Fibroblast of the conjunctiva (primary cell): ENCODE measurements at places on chromosomes 16 and 17.

- DNase-seq: no peak
These were observed 52.2 kb downstream of the TEX14 start for GRCh38 chr17:58639681-58640080.

DNA sequence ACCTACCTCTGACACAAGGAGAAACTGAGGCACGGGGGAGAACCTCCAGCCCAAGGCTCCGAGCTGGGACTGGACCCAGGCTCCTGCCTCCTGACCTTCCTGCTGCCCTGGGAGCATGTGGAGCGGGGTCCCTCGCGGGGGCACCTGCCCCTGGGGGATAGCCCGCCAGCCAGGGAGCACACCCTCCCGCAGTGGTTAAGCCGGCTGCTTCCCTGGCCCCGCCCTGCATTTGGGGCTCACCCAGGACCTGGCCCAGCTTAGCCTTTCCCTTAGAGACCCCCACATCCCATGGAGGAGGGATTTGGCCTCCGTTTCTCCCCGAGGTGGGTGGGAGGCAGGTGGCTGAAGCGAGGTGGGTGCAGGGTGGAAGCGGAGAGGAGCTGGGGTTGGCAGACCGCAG lies 1.8 kb upstream of the CDH15 start:
- no peak for DNase-seq

GRCh38 chr16:3819175-3819527 lies 61.4 kb downstream of the CREBBP start:
- DNase-seq: no peak

DNA sequence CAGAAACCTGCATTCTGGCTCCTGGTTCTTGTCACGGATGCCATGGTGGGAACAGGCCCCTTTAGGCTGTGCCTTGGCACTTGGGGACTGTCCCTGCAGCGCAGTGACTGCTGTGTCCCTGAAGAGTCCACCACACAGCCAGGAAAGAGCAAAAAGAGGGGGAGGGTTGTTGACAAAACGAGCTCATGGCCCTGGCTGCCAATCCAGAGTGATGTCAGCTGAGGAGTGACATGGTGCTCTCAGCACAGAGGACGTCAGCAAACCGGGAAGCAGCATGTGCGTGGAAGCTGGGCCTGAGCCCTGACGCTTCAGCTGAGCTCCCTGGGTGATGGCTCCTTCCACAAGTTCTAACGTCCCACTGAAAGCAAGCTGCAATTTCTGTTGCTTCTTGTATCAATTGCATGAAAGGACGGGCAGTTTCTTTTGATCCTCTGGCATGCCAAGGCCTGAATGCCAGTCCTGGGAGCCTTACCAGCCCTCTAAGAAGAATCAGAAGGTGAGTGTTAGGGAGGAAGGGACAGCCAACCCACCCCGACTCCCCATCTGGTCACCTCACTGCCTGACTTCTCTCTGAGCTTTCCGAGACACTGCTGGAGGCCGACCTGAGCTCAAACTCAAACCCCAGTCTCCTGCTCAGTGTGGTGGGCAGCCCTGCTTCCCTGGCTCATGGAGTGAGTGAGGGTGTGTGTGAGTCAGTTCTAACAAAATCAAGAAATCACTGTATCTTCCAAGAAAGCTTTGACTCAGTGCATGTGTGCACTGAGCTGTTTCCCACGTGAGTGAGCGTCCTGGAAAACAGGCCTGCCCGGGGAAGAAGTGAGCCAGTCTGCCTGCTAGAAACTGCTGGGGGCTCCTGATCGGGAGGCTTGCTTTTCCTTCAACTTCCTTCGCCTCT lies 14.7 kb upstream of the WNT3 start:
- DNase-seq: peak; percentile 10

DNA sequence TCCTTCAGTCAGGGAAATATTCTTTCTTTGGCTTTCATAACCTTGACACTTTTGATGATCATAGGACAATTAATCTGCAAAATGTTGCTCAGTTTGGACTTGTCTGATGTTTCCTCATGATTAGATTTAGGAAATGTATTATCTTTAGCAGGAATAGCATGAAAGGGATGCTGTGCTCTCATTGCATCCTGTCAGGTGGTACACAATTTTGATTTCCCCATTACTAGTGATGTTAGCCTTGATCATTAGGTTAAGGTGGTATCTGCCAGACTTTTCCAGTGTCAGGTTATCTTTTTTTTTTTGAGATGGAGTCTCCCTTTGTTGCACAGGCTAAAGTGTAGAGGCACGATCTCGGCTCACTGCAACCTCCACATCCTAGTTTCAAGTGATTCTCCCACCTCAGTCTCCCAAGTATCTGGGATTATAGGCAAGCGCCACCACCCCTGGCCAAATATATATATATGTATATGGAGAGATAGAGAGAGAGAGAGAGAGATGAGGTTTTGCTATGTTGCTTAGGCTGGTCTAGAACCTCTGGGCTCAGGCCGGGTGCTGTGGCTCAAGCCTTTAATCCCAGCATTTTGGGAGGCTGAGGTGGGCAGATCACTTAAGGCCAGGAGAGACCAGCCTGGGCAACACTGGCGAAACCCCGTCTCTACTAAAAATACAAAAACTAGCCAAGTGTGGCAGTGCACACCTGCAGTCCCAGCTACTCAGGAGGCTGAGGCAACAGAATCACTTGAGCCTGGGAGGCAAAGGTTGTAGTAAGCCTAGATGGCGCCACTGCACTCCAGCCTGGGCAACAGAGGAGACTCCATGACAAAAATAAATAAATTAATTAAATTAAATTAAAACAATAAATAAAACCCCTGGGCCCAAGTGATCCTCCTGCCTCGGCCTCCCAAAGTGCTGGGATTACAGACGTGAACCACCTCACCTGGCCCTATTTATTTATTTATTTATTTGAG lies 15.8 kb upstream of the CAVIN1 start:
- no peak for DNase-seq

GRCh38 chr17:73613271-73614233 lies 30.7 kb downstream of the SDK2 start:
- no peak for DNase-seq

- no peak for DNase-seq
These were observed 294.7 kb downstream of the IRF8 start for GRCh38 chr16:86193528-86194193.

GRCh38 chr17:41811549-41812380 lies at the start of gene P3H4:
Gene P3H4 (minus strand): TSS chr17:41811949. CDS start chr17:41811915, 34 bp downstream.
- no peak for DNase-seq

DNA sequence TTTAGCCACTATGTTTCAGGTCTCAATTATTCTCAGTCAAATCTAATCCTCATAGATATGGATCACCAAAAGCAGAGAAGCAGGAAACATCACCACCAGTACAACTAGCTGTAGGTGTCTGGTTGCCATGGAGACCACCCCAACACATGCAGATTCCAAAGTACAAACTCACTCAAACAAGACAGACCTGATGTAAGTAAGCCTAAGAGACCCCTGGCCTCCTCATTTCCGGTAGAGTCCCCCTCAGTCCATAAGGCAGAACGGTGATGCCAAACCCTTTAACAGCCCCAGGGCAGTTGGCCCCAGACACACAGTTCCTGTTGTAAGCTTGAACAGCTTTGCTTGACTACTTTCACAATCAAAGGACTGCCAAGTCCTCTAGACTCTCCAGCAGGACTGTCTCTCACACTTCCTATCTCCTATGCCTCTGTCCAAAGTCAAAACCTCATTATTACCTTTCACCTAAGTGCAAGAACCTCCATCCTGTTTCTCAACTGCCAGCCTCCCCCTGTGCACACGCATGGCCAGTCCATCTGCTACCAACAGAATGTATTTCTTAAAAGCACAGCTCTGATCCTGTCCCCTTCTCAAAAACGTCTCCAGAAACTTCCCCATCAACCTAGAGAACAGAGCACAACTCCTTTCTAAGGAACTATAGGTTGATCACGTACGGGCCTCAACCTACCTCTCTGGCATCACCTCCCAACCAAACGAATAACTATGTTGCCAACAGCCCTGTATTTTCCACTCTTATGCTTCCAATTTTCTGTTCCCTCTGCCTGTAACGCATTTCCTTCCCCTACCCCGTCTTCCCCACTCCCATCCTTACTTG lies 23.9 kb downstream of the SLC39A11 start:
- DNase-seq: peak; percentile 63

DNA sequence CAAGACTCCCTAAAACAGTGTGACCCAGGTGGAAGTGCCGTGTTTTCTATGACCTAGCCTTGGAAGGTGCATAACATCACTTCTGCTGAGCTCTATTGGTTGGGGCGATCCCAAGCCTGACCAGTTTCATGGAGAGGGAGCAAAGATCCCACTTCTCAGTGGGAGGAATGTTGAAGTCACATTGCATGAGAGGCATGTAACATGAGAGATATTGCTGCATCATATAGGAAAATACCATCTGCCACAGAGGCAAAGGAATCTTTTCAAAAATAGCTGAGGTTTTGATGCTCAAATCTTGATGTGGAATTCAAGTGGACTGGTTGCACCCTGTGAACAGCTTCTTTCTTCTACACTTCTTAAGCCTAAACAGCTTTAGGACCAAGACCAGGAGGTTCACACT lies 56.4 kb upstream of the NLRP1 start:
- no peak for DNase-seq

GRCh38 chr17:18976201-18976600 lies 24.2 kb downstream of the SLC5A10 start:
- no peak for DNase-seq

GRCh38 chr17:63138713-63139112 lies 172.7 kb downstream of the TANC2 start:
- no peak for DNase-seq

DNA sequence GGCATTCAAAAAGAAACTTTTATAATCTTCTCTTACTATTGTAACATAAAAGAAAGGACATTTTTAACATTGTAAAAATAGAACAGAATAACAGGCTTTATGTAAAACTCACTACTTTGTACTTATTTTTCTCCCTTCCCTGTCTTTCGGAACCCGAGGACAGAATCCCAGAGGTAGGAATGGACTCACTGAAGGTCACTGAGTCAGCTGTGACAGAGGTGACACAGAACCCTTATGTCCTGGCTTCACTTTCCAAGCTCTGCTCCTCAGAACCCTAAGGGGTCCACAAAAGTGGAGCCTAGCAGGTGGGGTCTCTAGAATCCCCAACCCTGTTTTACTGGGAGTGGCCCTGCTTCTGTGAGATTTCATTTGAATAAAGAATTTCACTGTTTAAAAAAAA lies 3.7 kb downstream of the KCTD13 start:
- DNase-seq: no peak

DNA sequence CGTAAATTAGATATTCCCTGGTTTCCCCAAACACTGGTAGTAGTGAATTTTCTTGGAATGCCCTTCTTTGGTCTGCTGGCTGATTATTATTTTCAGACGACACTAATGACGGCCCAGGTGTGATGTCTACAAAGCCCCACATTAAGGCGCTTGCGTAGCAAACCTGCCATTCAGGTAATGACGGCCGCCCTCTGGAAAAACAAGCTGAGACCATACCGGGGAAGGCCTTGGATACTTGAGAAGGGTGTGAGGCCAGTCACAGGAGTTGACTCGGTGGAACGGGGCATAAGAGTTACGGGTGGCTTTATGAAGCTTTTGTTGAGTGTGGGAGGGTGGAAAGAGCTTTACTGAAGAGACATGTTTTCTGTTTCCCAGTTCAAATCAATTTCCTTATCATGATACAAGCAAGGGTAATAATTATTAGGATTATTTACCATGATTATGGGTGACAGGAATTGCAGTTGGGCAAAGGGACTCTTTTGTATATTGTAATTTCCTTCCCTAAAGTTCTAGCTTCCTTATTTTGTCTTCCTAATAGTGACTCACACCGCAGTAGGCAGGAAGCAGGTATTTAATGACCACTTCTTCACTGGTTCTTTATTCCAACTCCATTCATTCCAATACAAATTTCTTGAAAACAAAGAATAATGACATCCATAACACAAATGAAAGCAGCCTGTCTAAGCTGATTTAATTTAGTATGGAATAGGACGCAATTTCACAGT lies 24.8 kb downstream of the KRT23 start:
- DNase-seq: no peak

- DNase-seq: no peak
These were observed 42.3 kb upstream of the CDYL2 start for GRCh38 chr16:80846680-80847079.

- no peak for DNase-seq
These were observed 1.9 kb upstream of the CLEC19A start for GRCh38 chr16:19283637-19284036.

- peak; percentile 39 for DNase-seq
These were observed 43.2 kb downstream of the TSC2 start for GRCh38 chr16:2090777-2091546.

DNA sequence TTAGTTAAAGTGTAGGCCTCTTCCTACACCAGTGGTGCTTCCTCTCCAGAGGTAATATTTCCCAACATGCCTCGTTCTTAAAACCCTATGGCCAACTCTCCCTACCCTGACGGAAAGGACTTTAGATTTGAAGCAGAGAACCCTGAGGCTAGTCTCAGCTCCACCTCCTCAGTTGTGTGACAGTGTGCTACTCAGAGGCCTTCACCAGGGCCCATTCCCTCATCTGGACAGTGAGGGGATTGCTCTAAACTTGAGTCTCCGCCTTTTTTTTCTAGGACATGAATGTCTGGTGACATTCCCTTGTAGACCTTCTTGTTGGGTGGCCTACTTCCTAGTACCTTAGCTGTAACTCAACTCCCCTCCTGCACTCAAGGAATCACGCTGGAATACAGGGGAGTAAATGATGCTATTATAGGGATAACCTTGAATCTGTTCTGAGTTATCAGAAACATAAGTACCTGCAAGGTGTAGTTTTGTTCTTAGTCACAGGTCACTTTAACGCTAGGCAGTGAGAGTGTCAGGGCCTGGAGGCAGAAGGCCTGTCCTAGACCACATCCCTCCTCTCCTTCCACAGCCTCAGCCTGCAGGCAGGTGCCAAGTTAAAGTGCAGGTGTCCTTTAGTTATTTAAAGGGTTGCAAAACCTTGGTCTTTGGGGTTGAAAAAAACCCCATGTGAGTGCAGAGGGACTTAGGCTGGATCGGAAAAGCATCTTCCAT lies 26.9 kb downstream of the LDHD start:
- DNase-seq: no peak

GRCh38 chr17:49980703-49981197 lies 11.8 kb downstream of the DLX4 start:
- no peak for DNase-seq

- DNase-seq: no peak
These were observed 375.7 kb upstream of the DYNLRB2 start for GRCh38 chr16:80164966-80165550.

GRCh38 chr16:72426386-72426785 lies 254.4 kb upstream of the PMFBP1 start:
- no peak for DNase-seq

GRCh38 chr17:81373536-81374160 lies 21.6 kb upstream of the BAHCC1 start:
- no peak for DNase-seq

GRCh38 chr17:11969565-11969964 lies 27.7 kb downstream of the ZNF18 start:
- no peak for DNase-seq

- DNase-seq: no peak
These were observed 4.5 kb downstream of the ABCA8 start for GRCh38 chr17:68950725-68951124.

DNA sequence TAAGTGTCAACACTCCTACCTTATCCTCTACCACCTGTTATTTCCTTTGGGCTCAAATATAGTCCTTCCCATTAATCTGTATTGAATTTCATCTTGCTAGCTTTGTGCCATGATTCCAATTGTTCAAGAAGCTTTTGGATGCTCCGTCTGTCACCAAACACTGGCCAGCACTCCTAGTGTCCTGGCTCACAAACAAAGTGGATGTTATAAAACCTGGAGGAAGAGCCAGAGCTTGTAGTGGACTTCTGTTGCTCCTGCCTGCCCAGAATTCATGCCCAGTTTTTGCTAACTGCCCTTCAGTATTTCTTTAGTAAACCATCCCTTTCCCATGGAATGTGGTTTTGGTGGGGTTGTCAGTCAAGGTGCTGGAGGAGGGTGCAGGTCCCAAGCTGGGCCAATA lies 77.2 kb upstream of the HS3ST2 start:
- DNase-seq: no peak

- DNase-seq: no peak
These were observed at the start of gene RHBDL3 for GRCh38 chr17:32265192-32265923. Gene RHBDL3 (plus strand): TSS chr17:32265832. CDS start chr17:32266190, 358 bp downstream.
